Lower lobe of right lung (tissue), 2 donors: ENCODE measurements at places on chromosomes 12 and 14.

GRCh38 chr14:105071326-105071725 lies 6.1 kb upstream of the GPR132 start:
- H3K4me1 ChIP-seq = peaks cover 32% of the 10 kb centered on the region
- no peaks in the 10 kb centered on the region for H3K36me3 ChIP-seq
- no peaks in the 10 kb centered on the region for H3K27me3 ChIP-seq
- no peak overlapping the region for H3K4me3 ChIP-seq
- no peak overlapping the region for H3K27ac ChIP-seq
- DNase-seq = no peak

GRCh38 chr12:57524814-57525614 lies 2.4 kb downstream of the MBD6 start:
- peaks cover 35% of the 10 kb centered on the region for H3K4me1 ChIP-seq
- H3K4me3 ChIP-seq = no peak overlapping the region
- H3K36me3 ChIP-seq = peaks cover 60% of the 10 kb centered on the region
- H3K27ac ChIP-seq = no peak overlapping the region
- H3K27me3 ChIP-seq = no peaks in the 10 kb centered on the region
- DNase-seq = no peak

- no peak for DNase-seq
- no peak overlapping the region for H3K27ac ChIP-seq
- no peaks in the 10 kb centered on the region for H3K27me3 ChIP-seq
- H3K4me1 ChIP-seq = no peaks in the 10 kb centered on the region
These were observed 47.8 kb upstream of the PDE3A start for GRCh38 chr12:20320552-20320951.

DNA sequence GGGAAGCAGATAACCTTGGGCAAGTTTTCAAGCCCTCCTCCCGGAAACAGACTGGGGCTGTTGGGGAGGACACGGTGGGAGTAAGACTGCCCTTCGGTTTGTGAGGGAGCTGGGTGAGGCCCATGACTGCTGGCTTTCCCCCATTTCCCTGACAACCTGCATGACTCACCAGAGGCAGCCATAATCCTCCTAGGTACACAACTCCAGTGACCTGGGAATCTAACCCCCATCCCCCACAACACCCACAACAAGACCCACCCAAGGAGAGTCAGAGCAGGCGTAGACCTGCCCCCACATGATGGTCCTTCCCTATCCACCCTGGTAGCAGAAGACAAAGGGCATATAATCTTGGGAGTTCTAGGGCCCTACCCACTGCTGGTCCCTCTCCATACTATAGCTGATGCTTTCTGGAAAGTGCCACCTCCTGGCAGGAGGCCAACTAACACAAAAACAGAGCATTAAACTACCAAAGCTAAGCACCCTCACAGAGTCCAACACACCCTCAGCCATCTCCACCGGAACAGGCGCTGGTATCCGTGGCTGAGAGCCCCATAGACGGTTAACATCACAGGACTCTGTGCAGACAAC lies 14.8 kb downstream of the DDX24 start:
- H3K36me3 ChIP-seq = peaks cover 14% of the 10 kb centered on the region
- H3K27ac ChIP-seq = no peak overlapping the region
- H3K27me3 ChIP-seq = no peaks in the 10 kb centered on the region

- no peak overlapping the region for H3K27ac ChIP-seq
- H3K4me1 ChIP-seq = no peaks in the 10 kb centered on the region
- DNase-seq = no peak
- H3K36me3 ChIP-seq = no peaks in the 10 kb centered on the region
These were observed 49.2 kb upstream of the SLC38A1 start for GRCh38 chr12:46318037-46318436.
